ENCODE measurements at places on chromosomes 4 and X.

- DNase-seq, result no peak
Measured at GRCh38 chr4:38406243-38406642, 257.8 kb upstream of the KLF3 start.

DNA sequence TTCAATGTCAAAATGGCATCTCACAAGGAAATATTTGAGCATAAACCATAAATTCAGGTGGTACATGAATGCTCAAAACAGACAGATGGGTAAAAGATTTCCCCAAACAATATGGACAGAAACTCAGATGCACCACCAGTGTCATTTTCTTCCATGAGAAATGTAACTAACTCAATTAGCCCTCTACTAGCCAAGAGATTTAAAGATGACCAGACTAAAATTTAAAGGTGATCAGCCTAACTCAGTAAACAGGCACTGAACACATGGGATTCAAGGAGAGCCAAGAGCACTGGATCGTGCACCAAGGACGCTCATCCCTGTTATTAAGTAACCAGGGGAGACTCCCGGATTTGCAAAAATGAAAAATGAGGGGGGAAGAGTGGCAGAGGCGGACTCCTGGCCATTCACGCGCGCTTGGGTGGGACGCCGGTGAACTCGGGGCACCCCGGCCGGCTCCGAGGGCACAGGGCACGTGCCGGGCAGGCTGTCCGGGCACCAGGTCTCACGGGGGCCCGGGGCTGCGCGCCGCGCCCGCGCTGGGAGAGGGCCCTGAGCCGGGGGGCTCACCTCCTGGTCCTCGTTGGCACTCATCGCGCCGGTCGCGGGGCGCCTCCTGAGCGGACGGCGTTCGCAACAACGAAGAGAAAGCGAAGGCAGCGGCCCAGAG is 490 bp downstream of the RWDD4 start:
- DNase-seq, result no peak

GRCh38 chr4:123802082-123802645 is 405.6 kb downstream of the SPRY1 start:
- DNase-seq, result no peak

- DNase-seq, result no peak
Measured at GRCh38 chrX:152735860-152736511, 2.4 kb downstream of the MAGEA12 start.

GRCh38 chr4:120540625-120541024 is 381.9 kb downstream of the PRDM5 start:
- DNase-seq, result no peak

- DNase-seq, result no peak
Measured at GRCh38 chr4:5995901-5996623, 22.2 kb downstream of the C4orf50 start.

DNA sequence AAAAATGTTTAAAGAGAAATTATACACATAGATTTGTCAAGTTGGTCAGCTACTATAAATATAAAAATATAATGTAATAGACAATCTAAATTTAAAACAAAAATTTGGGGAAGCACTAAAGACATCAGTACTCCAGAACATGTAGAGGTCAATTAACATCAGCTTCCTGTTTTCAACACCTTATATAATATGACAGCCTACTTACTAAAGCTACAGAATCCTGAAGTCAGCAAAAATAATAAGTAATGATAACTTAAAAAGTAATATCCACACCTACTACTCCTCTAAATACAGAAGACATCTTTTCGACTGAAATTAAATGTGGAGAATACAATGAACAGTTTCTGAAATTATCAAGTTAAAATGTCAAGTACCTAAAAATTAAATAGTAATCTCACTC is 118.6 kb downstream of the LRBA start:
- DNase-seq, result no peak

DNA sequence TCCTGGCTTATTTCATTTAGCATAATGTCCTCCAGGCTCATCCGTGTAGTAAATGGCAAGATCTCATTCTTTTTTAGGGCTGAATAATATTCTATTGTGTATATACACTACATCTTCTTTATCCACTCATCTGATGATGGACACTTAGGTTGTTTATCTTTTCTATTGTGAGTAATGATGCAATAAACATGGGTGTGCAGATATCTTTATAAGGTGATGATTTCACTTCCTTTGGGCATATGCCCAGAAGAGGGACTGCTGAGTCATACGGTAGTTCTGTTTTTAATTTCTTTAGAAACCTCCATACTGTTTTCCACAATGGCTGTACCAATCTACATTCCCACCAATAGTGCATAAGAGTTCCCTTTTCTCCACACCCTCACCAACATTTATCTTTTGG is 317.6 kb upstream of the CNKSR2 start:
- no peak for DNase-seq

GRCh38 chr4:129821963-129822362 is 726.0 kb downstream of the C4orf33 start:
- DNase-seq, result no peak

GRCh38 chr4:149836546-149836945 is 20.9 kb upstream of the IQCM start:
- no peak for DNase-seq

- DNase-seq, result peak; percentile 35
Measured at GRCh38 chr4:37682701-37683401, 3.3 kb downstream of the RELL1 start.

DNA sequence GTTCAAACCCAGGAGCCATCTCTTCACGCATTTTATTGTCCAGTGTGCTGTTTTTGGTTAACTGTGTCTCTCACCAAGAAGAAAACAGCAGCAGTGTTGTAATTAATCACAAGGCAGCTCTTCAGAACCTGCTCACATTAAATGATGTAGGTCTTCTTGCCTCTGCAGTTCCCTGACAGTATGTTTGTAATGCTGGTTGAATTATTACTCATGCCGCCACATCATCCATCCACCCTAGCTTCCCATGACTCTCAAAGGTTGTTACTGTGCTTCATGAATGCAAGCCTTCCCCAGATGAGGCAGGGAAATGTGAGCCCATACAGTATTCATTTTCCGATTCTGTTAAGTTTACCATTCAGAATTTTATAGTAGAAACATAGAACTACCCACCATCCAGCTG is 17.4 kb downstream of the TLR10 start:
- DNase-seq, result no peak

- DNase-seq, result no peak
Measured at GRCh38 chr4:107885865-107886264, 45.5 kb upstream of the CYP2U1 start.

DNA sequence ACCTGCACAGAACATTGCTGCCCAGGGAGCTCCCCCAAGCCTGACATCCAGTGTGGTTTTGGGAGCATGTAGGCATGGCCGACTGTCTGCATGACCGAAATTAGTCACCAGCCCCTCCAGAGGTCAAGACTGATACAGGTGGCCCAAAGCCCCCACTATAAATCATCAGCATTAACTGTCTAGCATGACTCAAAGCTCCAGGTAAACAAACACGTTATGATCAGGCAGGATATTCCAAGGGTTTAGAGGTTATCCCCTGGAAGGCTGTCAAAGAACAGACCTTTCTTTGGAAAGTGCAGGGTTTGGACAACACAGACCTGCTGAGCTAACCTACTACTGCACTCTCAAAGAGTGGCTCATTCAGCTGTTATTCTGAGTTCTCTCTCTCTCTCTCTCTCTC is 2.1 kb upstream of the FAM9A start:
- no peak for DNase-seq

- no peak for DNase-seq
Measured at GRCh38 chrX:19953145-19953544, 37.7 kb downstream of the BCLAF3 start.

- DNase-seq, result no peak
Measured at GRCh38 chr4:59818656-59819055, 1381.5 kb upstream of the ADGRL3 start.

DNA sequence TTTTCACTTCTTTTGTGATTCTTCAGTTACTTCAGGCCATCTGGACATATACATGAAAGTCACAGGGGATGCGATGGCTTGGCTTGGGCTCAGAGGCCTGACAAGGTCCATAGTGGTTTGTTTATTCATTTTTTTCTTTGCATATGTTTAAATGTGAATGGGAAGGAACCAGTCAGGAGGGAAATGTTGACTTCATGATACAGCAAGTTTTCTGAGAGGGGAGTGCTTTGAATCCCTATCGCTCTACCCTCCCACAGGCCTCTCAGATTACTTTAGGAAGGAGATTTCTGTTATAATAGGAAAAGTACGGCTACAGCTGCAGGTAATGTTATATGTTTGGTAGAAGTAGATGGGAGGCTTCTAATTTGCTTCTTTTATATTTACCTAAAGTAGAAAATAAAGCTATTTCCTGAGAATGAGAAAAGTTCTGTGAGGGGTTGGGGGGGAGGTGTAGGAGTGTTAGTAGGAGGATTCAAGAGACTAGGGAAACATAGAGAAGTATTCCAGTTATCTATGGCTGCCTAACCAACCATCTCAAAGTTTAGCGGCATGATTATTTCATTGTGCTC is 322.9 kb downstream of the RAPGEF2 start:
- no peak for DNase-seq

- DNase-seq, result no peak
Measured at GRCh38 chr4:129113434-129113833, 17.5 kb downstream of the C4orf33 start.

DNA sequence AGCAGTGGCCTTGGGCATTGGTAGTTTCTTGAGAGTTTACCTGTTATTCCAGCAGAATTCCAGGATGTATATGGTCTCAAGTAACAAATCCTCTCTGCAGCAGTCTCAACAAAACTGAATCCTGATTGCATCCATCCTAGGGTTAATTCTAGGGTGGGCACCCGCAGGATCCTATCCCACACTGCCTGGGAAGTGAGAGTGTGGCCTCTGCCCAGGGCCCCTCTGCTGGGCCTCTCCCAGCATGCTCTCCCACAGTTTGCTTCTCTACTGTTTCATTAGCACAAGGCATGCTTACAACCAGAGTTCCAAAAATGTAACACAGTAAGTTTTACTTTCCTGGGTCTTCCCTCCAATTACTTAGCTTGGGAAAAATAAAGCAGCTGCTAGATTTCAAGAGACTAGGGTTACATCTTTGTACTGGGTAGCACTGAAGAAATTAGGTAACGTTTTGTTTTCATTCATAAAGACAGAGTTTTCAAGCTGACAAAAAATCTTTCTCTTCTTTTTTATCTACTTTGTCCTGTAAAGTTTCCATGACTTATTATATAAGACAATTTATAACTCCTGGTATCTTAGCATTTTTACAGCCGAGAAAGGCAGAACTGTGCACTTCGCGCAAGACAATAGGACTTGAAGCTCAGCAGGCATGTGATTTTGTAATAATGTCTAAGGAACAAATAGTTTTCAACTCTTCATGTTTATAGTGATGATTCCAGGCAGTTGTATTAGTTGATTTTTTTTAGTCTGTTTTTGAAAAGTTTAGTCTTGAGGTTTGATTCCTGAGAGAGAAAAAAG is 131.2 kb upstream of the PCDH18 start:
- DNase-seq, result no peak

DNA sequence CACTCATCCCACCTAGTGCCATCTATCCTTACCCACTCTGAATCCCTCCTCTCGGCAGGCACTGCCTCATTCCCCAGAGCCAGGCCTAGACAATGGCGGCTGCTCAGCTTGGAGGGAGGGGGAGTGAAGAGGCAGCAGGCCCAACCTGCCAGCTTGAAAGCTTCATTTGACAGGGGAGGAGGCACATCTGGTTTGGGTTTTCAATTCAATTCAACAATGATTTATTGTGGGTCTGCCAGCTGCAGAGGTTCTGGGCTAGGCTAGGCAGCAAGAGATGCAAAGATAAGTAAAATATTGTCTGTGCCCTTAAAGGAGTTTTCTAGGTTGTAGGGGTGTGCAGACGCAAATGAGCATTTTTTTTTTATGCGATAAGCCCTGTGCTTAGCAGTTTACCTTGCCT is 58.5 kb downstream of the RTL9 start:
- DNase-seq, result no peak

GRCh38 chr4:14742054-14742453 is 260.2 kb upstream of the CPEB2 start:
- no peak for DNase-seq

GRCh38 chr4:137532869-137533236 is 559 bp upstream of the PCDH18 start:
- no peak for DNase-seq

DNA sequence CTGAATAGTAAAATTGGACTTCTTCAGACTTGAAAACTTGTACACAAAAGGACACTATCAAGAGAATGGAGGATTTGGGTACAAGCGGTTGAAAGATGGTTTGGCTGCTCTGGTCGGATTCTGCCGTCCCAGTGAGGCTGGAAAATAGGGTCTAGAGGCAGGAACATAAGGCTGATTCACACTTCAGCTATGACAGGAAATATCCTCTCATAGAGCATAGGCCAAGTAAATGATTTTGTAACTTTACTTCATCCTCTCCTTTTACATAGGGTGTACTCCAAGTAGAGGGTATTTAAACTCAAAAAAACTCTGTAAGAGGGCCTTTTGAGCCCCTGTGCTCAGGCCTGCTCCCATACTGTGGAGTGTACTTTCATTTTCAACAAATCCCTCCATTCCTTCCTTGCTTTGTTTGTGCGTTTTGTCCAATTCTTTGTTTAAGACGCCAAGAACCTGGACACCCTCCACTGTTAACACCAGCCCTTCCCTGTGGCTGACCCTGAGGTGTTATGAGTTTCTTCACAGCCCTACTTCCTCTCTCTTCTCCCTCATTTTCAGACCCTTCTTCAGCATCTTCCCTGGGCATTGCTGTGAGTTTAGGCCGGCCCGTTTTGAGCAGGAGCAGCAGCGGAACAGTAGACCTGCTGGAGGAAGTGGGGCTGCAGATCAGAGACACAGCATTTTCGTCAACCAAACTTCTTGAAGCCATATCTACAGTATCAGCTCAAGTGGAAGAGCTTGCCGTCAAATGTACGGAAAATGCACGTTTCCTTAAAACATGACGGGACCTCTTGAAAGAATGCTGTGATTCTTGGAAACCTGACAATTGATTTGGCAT is 7.2 kb downstream of the PGAM4 start:
- no peak for DNase-seq

GRCh38 chr4:82201805-82202641 is 171.8 kb downstream of the HNRNPD start:
- DNase-seq, result peak; percentile 5

DNA sequence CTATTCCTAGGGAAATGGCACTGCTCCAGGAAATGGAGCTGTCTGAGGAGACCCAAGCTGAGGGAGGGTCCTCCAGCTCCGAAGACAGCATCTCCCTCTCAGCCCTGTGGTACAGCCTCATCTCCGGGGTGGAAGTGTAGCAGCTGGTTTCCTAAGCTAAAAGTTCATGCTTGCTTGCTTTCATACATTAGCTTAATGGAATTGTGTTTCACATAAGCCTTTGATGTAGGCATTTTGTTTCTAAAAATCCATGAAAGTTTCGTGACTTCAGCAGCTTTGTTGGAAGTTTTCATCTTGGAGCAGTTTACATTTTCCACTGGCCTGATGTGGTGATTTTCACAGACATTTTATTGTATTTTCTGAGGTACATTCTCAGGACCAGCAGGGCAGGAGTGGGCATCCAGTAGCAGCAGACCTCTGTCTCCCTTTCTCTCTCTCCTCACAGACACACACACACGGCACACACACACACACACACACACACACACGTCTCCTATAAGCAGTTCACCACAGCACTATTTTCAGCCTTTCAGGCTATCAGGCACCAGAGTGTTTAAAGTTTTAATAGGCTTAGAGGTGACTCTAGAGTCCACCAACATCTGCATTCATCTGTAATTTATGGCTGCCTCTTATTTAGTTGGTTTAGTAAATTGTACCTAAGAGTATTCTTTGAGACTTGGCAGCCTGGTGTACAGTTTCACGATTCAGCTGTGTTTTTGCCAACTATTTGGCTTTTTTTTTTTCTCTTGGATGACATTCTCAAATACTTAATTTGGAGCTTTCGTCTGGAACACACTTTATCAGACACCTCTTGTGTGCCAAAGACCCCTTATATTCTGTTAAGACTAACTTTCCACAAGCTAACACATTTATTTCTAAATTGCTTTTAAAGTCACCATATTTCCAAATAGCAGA is 225.8 kb upstream of the SFRP2 start:
- DNase-seq, result no peak
